ENCODE measurements at places on chromosomes 7 and 10. TPM values are rescaled to one million over a fixed set of nuclear protein-coding genes. Genes with fewer than 3 reads are reported as not detected.
A peak's percentile ranks its signal among the peaks of the same experiment; 100 is the strongest.

GRCh38 chr7:44150966-44151941 lies 10.1 kb upstream of the MYL7 start:
- H3K27ac ChIP-seq, result no peak overlapping the region
- no peak for DNase-seq
- no peaks in the 10 kb centered on the region for H3K27me3 ChIP-seq
- peaks cover 6% of the 10 kb centered on the region for H3K4me1 ChIP-seq
- no peaks in the 10 kb centered on the region for H3K36me3 ChIP-seq

Gene ZNRF2
- total RNA-seq, result 13.6 TPM

DNA sequence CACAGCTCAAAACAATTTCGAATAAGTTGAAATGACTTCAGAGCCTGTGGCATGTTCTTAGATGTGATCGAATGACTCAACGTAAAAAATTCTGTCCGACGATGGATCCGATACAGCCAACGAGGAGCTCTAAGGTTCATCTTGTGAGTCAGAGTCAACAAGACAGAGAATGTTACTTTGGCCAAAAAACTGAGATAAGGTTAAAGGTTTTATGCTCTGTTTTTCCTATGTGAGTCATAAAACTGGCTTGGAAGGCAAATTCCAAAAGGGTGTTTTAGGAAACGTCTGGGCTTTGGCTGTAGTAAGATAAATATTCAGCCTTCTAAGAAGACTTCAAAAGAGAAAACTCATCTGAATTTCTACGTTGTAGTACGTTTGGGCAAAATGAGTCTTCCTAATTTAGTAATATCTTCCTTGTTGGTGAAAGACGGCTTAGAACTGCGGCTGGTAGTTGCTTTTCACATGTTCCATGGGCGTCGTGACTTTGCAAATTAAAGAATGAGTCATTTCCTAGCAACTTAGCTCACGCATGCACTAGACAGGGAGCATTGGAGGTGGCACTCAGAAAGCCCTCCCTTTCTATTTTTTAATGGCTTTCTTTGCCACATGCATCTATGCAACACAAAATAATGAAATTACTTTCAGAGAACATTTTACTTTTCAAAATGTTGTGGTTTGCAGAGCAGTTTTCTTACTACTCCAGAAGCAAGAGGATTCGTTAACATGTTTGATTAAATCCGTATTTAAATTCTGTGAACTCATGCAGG lies 28.2 kb downstream of the PFKP start:
- H3K36me3 ChIP-seq, result peaks cover 11% of the 10 kb centered on the region
- H3K4me3 ChIP-seq, result no peak overlapping the region
- peaks cover 21% of the 10 kb centered on the region for H3K4me1 ChIP-seq
- DNase-seq, result peak; percentile 24

DNA sequence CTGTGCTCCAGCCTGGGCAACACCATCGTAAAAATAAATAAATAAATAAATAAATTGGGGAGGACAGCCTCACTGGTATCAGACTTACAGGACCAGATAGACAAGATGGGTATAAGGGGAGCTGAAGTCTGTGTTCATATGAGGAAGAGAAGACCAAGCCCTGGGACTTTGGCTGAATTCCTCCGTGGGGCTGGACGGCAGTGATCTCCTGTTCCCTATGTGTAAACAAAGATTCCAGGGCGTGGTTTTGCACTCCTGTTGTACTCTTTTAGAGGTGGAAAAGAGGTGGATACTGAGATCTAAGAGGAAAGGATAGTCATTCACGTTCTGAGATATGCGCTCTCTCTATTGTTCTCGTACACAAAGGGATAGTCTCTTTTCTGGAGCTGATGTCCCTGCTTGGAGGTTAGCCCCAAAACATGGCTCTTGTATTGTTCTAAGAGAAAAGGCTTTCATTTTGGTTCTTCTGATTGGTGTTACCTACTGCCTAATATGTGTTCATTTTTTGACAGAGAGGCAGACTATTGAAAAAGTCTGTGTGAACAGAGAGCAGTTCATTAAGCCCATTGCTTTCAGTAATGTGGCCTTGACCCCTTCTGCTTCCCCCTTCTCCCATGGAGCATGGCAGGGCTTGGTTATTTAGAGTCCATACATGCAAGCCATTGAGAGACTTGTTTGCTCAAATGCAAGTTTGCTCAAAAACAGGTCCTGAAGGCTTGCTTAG lies 12.3 kb downstream of the KCTD7 start:
- H3K4me3 ChIP-seq, result no peak overlapping the region
- no peak for DNase-seq
- H3K4me1 ChIP-seq, result no peaks in the 10 kb centered on the region
- peaks cover 32% of the 10 kb centered on the region for H3K36me3 ChIP-seq
- no peak overlapping the region for H3K27ac ChIP-seq

DNA sequence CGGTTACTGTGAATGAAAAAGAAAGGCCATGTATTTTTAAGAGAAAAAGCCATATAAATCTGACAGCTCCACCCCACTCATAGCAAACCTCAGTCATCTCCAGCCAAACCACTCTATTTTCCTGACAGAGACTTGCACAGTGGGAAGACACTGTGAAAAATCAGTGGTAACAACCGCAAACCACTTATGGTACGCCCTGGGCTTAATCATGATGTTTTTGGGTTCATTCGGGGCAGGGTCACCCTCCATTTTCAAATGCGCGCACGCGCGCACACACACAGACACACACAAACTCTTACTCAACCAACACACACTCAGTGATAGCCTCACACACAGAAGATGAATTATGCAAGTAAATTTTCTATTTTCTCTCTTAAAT lies 82.1 kb upstream of the HPS1 start:
- H3K36me3 ChIP-seq, result no peaks in the 10 kb centered on the region
- no peaks in the 10 kb centered on the region for H3K27me3 ChIP-seq
- H3K4me3 ChIP-seq, result no peak overlapping the region
- H3K27ac ChIP-seq, result no peak overlapping the region

- H3K27me3 ChIP-seq, result no peaks in the 10 kb centered on the region
- H3K27ac ChIP-seq, result no peak overlapping the region
- H3K4me3 ChIP-seq, result no peak overlapping the region
- no peaks in the 10 kb centered on the region for H3K36me3 ChIP-seq
- DNase-seq, result no peak
- no peaks in the 10 kb centered on the region for H3K4me1 ChIP-seq
Observed at GRCh38 chr7:68676813-68677535, 921.3 kb upstream of the AUTS2 start.

DNA sequence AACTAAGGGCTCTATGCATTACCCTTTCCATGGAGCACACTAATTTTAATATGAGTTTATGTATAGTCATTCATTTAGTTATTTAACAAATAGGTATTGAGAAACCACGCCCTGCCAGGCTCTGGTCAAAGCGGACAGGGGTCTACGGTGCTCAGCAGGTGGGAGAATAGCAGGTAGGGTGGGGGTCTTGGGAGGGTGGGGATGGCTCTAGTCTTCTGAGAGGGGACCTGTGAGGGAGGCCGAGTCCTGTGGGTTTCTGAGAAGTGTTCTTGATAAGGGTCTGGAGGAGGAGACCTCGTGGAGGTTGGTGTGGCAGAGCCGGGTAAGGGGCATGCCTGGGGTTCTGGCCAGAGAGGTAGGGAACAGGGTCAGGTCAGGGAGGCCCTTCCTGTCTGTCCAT lies 1.1 kb downstream of the WDFY4 start:
- H3K4me1 ChIP-seq, result no peaks in the 10 kb centered on the region
- DNase-seq, result no peak
- no peak overlapping the region for H3K4me3 ChIP-seq
- H3K36me3 ChIP-seq, result no peaks in the 10 kb centered on the region
- H3K27ac ChIP-seq, result no peak overlapping the region

DNA sequence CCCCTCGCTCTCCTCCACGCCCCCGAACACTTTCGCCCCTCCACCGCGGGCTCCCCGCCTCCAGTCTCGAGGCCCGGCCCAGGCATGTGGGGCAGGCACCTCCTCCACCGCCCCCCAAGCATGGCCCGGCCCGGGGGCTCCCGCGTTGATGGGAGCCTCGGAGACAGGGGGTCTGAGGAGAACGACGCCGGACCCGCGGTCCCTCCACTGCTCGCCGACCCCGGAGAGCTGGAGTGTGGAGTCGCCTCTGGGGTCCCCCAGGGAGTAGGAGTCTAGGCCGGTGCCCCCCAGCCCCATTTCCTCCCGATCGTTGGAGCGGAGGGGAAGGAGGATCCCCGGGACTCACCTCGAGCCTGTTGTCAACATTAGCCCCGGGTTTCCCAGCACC lies 206 bp downstream of the UPF2 start:
- H3K4me1 ChIP-seq, result peaks cover 25% of the 10 kb centered on the region
- H3K36me3 ChIP-seq, result no peaks in the 10 kb centered on the region
- DNase-seq, result peak; percentile 58
- H3K4me3 ChIP-seq, result peak overlapping the region; percentile 74
- peak overlapping the region; percentile 99 for H3K27ac ChIP-seq

DNA sequence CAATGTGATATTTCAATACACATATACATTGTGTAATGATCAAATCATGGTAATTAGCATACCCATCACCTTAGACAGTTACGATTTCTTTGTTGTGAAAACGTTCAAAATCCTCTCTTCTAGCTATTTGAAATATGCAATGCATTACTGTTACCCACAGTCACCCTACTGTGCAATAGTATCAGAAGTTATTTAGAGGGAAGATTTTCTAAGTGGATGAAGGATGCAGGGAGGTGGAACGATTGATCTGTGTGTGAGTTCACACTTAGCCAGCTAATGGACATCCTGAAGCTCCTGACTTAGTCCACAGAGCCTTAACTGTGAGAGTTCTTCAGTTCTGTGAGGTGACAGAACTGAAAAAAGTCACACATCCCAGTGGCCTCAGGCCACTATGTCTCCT lies 97.2 kb upstream of the LAMB4 start:
- no peak overlapping the region for H3K27ac ChIP-seq
- no peak overlapping the region for H3K4me3 ChIP-seq
- H3K36me3 ChIP-seq, result no peaks in the 10 kb centered on the region
- H3K27me3 ChIP-seq, result no peaks in the 10 kb centered on the region

Gene ANXA8L1
- not detected for total RNA-seq

GRCh38 chr10:29980084-29980483 lies 79.3 kb downstream of the JCAD start:
- H3K4me3 ChIP-seq, result no peak overlapping the region
- H3K36me3 ChIP-seq, result no peaks in the 10 kb centered on the region
- H3K4me1 ChIP-seq, result no peaks in the 10 kb centered on the region
- H3K27me3 ChIP-seq, result no peaks in the 10 kb centered on the region
- no peak for DNase-seq

DNA sequence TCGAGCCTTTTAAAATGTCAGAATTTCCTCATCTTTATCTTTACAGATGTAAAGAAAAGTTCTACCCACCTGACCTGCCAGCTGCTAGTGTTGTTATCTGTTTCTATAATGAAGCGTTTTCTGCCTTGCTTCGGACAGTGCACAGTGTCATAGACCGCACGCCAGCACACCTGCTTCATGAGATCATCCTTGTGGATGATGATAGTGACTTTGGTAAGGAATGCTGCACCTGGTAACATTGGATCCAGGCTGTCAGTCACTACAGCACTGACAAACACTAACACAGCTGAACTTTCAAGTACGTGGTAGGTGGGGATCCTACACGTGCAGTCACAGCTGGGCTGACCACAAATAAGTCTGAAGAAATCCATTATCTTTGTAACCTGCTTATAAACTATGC lies 77.6 kb downstream of the GALNT11 start:
- no peaks in the 10 kb centered on the region for H3K4me1 ChIP-seq
- H3K4me3 ChIP-seq, result no peak overlapping the region
- no peak for DNase-seq
- H3K27ac ChIP-seq, result no peak overlapping the region

DNA sequence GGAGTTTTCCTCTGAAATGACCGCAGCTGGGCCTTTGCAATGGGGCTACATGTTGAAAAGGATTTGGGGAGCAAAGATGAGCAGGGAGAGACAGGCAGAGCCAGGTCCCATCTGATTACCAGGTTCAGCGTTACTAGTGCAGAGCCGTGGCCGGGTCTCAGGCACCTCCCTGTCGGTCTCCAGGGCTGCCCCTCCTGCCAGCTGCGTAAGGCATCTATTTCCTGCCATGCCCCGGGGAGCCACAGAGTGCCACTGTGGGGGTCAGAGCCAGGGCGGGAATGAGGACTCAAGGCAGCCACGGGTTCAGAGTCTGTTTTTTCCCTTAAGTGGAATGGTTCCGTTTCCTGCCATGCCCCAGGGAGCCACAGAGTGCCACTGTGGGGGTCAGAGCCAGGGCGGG lies 382.6 kb upstream of the SHH start:
- H3K4me1 ChIP-seq, result no peaks in the 10 kb centered on the region
- H3K27ac ChIP-seq, result no peak overlapping the region
- H3K36me3 ChIP-seq, result no peaks in the 10 kb centered on the region
- no peak overlapping the region for H3K4me3 ChIP-seq

Gene MARVELD1
- 4.7 TPM for total RNA-seq

Gene CPN1
- total RNA-seq, result not detected

Gene ELN
- not detected for total RNA-seq

GRCh38 chr7:26422761-26423160 lies 131.1 kb downstream of the SNX10 start:
- no peaks in the 10 kb centered on the region for H3K27me3 ChIP-seq
- DNase-seq, result no peak
- H3K4me1 ChIP-seq, result no peaks in the 10 kb centered on the region
- no peaks in the 10 kb centered on the region for H3K36me3 ChIP-seq
- H3K4me3 ChIP-seq, result no peak overlapping the region

Gene FAS
- total RNA-seq, result 78.5 TPM

Gene HOXA7
- not detected for total RNA-seq

Gene SPAM1
- total RNA-seq, result not detected

- DNase-seq, result no peak
- H3K27ac ChIP-seq, result no peak overlapping the region
- no peak overlapping the region for H3K4me3 ChIP-seq
Observed at GRCh38 chr10:84302223-84302622, 26.2 kb upstream of the CCSER2 start.

GRCh38 chr7:18995811-18996426 lies 121.5 kb downstream of the TWIST1 start:
- no peaks in the 10 kb centered on the region for H3K36me3 ChIP-seq
- H3K27me3 ChIP-seq, result no peaks in the 10 kb centered on the region
- H3K4me3 ChIP-seq, result no peak overlapping the region

DNA sequence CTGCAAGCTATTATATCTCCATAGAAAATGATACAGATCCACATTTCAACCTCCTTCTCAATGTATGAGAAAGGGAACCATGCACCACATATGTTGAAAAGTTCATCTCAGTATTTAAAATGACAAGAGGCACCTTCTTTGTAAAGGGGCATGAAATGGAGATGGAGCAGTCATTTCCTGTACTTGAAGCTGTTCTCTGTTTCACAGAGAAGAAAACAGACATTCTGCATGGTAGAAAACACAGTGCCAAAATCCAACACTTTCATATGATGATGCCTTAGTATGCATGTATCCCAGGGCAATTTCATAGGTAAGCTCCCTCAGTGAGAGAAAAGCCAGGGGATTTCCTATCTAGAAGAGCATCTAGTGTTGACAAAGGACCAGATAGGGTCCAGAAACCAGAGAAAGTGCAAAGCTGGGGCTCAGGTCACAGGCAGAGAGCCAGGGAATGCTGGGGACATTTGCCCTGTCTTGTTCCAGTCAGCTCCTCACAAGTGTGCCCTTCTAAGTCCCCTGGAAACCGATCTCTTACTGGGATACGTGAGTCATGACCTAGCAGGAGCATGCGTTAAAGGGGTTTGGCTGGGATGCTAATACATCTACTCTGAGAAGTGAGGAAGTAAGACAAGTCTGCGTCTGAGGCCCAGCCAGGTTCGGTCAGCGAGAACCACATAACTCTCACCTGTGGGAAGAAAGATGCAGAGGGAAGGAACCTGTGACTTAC lies 118.7 kb downstream of the ICA1 start:
- no peak overlapping the region for H3K4me3 ChIP-seq
- no peaks in the 10 kb centered on the region for H3K27me3 ChIP-seq
- DNase-seq, result no peak
- H3K36me3 ChIP-seq, result no peaks in the 10 kb centered on the region
- H3K4me1 ChIP-seq, result peaks cover 11% of the 10 kb centered on the region

Data from CD8-positive, alpha-beta memory T cell (primary cell).